Inflammatory macrophage treated with lipopolysaccharide for 1 hour (primary cell): ENCODE measurements at places on chromosomes 5 and 9.

DNA sequence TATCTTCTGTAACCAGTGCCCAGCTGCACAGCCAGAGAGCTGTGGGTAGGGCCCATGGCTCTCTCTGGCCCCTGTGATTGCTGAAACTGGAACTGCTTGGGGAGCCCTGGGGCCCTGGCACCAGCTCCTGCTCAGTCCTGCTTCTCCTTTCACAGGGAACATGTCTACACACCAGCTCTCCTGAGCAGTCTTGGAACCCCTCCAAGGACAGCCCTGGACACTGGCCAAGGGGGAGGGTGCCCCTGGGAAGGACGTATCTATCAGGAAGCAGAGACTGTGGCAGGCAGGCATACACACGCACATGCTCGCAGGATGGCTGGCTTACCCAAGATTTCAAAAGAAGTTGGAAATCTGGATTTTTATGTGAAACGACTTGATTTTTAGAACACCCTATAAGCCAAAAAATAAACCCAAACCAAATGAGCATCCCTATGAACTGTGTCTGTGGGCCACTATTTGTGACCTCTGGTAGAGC is 8.8 kb upstream of the TRAF1 start:
- DNase-seq = peak; percentile 87

- DNase-seq = no peak
These were observed 3.1 kb upstream of the VAV2 start for GRCh38 chr9:133995012-133995896.

GRCh38 chr5:121373371-121373770 is 478.3 kb upstream of the FTMT start:
- no peak for DNase-seq

- no peak for DNase-seq
These were observed 69.9 kb downstream of the C9orf57 start for GRCh38 chr9:71990466-71990865.

DNA sequence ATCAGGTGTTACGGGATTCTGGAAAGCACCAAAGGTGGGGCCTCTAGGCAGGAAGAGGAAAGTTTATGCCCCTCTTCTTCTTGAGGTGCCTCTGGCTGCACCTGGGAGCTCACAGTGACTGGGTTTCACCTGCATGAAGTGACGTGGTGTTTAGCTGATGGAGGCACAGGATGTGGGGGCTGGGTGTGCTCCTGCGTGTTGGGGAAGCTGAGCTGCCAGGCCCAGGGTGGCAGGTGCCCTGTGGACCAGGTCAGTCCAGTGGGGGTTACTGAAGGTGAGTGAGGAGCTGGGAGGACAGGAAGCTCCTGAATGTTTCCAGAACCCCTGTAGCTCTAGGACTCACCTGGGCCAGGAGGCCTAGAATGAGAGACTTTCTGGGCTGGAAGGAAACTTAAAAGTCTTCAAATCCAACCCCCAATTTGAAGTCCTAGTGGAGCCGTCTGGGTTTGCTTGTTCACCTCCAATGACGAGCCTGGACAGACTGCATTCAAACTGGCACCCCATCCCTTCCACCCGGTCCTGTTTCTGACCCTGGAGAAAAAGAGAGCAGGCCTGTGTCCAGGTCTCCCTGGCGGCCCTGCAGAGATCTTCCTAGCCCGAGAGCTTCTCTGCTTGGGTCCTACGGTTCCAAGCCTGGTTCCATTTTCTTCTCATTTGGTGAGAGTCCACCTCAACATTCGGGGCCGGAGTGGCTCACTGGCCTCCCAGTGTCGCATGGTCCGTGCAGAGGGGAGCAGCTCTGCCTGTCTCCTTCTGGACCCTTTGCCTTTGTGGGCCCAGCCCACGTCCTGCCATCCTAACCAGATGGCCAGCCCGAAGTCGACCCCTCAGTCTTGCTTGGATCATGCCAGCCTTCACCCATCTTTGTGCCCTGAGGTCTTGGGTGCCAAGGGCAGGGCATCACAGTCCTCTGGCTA is 22.3 kb downstream of the TRAF1 start:
- no peak for DNase-seq

DNA sequence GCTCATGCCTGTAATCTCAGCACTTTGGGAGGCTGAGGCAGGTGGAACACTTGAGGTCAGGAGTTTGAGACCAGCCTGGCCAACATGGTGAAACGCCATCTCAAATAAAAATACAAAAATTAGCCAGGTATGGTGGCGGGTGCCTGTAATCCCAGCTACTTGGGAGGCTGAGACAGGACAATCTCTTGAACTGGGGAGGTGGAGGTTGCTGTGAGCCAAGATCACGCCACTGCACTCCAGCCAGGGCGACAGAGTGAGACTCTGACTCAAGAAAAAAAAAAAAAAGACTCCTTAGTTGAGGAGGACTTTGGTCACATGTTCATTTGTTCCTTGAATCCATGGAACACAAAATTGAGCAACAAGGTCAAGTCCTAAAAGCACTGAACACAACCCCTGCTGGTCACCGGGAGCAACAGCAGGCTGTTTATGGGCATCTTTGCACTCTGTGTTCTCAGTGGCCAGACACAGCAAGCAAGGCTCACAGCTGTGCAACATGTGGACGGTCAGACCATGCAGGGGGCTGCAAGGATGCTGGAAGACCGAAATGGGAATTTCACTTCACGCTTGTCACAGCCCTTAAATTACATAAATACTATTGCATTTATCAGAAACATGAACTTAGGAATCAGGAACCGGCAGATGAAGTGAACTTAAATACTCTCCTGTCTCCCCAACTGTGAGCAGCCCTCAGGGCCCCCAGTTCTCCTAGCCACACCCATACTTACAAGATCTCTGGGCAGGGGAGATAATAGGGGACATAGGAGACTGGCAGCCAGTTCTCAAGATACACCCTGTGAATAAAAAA is 2.8 kb downstream of the GBGT1 start:
- DNase-seq = peak; percentile 87

GRCh38 chr5:170251462-170251861 is 18.7 kb downstream of the C5orf58 start:
- DNase-seq = no peak

DNA sequence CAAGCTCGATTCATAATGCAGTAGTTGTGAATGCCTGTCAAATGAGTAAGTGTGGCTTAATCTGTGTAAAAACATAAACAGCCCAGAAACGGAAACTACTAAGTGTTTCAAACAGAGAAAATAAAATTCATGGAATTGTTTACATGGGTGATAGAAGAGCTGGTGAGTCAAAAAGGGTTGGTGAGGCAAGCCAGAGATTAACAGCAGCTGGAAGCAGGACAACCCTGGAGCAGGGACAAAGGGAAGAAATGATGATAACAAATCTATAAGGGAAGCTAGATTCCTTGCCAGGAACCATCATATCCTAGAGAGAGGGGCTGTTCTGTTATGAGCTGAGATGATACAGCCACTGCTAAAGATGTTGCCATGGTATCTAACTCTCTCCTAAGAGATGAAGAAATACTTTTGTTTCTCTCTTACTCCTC is 18.0 kb upstream of the PRR16 start:
- no peak for DNase-seq

DNA sequence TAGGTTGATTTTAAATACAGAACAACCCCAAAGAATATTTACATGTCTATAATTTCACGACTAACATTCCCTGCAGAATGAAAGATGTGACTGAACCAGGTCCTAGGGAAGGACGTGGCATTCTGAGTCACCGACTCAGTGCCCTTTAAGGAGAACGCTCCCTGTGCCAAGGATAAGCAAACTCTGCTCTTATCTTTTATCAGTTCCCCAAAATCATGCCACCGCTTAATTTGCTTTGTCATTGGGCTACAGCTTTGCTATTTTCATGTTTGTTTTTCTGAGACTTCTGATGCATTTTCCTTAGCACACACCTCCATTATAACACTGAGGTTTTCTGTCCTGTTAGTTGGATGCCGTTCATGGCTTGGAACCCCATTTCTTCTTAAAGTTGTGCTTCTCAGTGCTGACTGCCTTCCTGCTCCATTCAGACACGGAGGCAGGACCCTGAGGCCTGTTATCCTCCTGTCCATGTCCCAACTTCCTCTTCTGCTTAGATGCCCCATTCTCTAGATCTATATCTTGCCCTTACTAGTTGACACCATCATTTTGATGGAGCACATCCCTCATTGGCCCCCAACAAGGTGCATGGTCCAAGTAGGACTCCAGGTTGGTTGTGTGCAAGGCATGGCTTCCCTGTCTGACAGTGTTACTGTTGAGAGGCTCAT is 11.2 kb upstream of the SEMA4D start:
- DNase-seq = no peak

GRCh38 chr5:147539053-147539452 is 29.2 kb upstream of the DPYSL3 start:
- no peak for DNase-seq

DNA sequence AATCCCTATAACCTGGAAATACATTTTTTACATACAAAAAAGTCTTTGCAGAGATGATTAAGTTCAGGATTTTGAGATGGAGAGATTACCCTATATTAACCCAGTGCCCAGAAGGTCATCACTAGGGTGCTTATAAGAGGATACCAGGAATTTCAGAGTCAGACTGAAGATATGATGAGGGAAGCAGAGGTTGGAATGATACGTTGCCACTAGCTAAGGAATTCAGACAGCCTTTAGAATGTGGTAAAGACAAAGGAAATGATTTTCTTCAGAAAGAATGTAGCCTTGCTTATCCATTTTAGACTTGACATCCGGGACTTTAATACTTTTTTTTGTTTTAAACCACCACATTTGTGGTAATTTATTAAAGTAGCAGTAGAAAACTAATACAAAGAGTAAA is 2176.8 kb upstream of the C9orf72 start:
- DNase-seq = no peak

DNA sequence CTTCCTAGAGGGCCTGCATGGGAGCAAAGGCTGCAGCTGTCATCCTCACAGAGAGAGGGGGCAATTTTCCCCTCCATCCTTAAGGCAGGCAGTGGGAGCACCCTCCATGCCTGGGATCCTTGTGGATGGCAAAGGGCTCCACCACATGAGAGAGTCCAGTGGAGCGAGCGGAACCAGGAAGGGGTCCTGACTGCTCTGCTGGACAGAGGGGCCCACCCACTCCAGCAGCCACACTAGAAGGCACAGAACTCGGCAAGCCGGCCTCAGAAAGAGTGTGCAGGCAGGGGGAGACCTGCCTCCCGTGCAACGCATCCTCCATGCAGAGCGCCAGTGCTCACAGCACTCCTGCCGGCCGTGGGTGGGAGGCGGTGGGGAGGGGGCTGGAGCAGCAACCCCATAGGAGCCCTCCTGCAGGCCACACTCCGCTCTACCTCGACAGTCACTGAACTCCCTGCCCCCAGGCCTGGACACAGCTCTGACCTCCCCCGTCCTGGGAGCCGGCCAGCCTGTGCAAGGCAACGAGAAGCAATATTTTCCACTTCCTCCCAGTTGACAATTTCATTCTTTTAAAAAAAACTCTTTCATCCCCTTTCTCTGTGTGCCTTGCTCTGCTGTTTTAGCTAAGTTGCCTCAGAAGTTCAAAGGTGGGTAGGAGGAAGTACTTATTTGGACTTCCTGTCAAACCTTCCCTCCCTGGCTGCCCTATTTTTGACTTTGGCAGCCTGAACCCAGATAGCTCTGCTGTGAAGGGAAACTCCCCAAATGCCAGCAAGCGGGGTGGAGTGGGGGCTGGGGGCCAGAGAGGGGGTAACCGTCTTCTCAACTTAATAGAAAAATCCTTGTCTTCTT is 5.3 kb upstream of the LCP2 start:
- DNase-seq = peak; percentile 78

- DNase-seq = no peak
These were observed 1.6 kb downstream of the CDH10 start for GRCh38 chr5:24643156-24643555.

DNA sequence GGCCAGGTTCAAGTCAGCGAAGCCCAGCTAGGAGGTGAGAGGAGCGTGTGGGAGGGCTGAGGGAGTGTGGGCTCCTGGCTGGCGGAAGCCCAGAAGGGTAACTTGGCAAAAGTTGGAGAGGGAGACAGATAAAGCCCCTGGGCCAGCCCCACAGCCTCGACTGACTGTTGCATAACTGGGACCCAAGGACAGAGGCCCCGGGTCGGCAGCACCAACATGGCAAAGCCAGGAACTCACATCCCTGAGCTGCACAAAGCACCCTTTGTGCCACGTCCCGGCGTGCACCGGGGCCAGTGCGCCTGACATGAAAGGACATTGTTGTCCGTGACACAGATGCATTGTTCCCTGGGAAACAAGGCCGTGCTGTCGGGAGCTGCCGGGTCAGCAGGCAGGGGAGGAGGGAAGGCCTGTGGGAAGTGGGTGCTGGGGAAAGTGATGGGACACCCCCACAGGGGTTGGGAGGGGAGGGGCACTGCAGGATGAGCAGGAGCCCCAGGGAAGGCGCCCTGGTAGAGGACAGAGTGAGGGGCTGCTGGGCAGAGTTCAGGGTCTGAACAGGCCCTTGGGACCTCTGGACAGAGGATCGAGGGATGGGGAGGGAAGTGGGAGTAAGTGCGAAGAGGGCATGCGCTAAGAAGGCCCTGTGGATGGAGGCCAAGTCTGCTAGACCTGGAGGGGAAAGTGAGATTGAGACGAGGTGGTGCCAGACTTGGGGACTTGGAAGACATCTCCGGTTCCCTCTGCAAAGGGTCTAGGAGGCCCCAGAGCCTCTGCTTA is 13.0 kb upstream of the DPM2 start:
- no peak for DNase-seq

DNA sequence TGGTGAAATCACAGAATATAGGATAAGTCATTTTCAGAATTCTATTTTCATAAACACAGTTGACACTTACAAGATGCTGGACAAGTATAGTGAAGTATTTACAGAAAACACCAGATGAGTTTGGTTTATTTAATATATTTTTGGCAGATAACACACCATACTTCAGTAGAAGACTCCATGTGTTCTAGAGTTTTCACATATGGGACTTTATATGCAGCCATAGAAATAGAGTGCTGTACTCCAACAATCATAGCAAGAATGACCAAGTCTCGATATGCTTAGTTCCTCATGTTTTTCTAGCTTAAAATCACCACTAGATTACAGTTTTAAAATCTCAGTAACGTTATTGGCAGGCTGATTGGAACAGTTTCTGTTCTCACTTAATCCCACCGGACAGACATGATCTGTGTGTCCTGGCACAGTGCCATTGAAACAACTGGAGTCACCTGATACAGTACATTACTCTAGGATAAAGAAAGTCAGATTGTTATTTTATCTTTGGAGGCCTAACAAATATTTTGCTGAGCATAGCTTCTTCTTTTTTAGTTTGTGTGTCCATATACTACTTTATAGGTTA is 45.8 kb upstream of the ERBIN start:
- no peak for DNase-seq

GRCh38 chr9:92637886-92638620 is 31.9 kb downstream of the IPPK start:
- no peak for DNase-seq

- peak; percentile 45 for DNase-seq
These were observed 55.8 kb downstream of the PTTG1 start for GRCh38 chr5:160477266-160477970.
